Activated CD4-positive, alpha-beta memory T cell treated with anti-CD3 and anti-CD28 coated beads, Interleukin-2, amount 10 ng/mL, durations not matched to agents 7 days and 5 days (primary cell): ENCODE measurements at places on chromosomes 13 and 19. TPM values are rescaled to one million over a fixed set of nuclear protein-coding genes. Genes with fewer than 3 reads are reported as not detected.

DNA sequence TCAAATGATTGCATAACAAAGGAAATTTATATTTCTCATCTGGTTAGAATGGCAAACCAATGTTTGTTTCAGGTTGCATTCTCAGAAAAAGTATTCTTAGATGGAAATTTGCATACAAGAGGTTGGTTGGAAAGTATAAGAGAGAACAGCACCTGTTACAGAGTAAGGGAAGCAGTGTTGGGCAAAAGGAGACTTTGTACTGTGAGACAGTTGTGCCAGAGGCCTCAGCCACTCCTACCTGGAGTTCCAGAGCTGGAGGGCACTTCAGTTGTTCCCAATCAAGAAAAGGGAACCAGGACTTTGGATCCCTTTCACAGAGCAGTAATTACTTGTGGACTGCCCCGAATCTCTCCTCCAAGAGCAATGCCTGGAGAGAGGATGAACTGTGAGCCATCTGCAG is 81.8 kb downstream of the SPRY2 start:
- no peaks in the 10 kb centered on the region for H3K4me1 ChIP-seq
- no peak for DNase-seq
- H3K27ac ChIP-seq = no peak overlapping the region
- no peak overlapping the region for H3K4me3 ChIP-seq

DNA sequence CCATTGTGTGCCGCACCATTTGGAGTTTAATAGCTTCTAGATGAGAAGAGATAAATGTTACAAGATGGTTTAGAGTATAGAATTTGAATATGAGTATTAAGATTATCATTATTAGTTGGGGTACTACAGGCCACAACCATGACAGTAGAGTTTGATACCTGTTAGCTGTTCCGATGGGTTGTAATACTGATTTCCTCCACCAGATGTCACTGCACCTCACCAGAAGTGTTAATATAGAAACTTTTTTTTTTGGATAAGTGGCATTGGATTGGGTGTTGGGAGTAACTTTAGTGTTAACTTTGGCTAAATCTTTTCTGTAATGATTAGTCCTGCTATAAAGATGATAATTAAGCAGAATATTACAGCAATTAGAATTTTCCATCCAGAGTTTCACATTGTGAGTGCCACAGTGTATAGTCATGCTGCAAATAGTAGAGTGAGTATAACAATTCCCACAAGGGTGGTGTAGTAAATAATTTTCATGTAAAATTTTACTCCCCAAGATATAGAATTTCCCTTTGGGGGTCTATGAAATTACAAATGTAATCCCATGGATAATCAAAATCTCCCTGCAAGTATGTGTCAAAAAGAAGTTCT is 56.3 kb downstream of the PSG3 start:
- no peak overlapping the region for H3K27ac ChIP-seq
- H3K27me3 ChIP-seq = no peaks in the 10 kb centered on the region
- no peaks in the 10 kb centered on the region for H3K36me3 ChIP-seq
- no peak overlapping the region for H3K4me3 ChIP-seq

Gene PSG6
- not detected for total RNA-seq

DNA sequence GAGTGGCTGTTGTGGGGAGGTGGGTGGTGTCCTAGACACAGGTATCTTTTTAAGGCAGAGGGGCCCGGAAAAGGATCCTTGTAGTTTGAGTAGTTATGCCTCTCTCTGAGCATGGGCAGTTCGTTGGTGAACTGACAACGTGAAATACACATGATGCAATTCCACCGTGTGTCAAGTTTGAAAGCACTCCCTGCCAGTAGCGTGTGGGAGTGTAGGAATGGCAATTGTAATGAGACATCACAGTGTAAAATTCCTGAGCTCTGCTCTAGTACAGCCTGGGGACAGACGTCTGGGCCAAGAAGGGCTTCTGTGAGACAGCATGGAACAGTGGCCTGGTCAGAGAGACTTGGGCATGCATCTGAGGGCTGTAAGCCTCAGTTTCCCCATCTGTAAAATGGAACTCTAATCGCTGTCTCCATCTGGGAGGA is 10.4 kb upstream of the ASF1B start:
- no peak for DNase-seq
- no peak overlapping the region for H3K4me3 ChIP-seq
- H3K36me3 ChIP-seq = no peaks in the 10 kb centered on the region
- H3K27ac ChIP-seq = peak overlapping the region; percentile 26

Gene TPP2
- total RNA-seq = 86.2 TPM

GRCh38 chr19:29409076-29409862 is 116.5 kb upstream of the VSTM2B start:
- no peak overlapping the region for H3K27ac ChIP-seq
- no peaks in the 10 kb centered on the region for H3K36me3 ChIP-seq
- no peaks in the 10 kb centered on the region for H3K4me1 ChIP-seq

- no peak overlapping the region for H3K4me3 ChIP-seq
- H3K27me3 ChIP-seq = peaks cover 6% of the 10 kb centered on the region
- no peak overlapping the region for H3K27ac ChIP-seq
- H3K4me1 ChIP-seq = no peaks in the 10 kb centered on the region
- DNase-seq = no peak
These were observed 30.1 kb downstream of the SCEL start for GRCh38 chr13:77565635-77566034.

Gene CLIP3
- 2.2 TPM for total RNA-seq

DNA sequence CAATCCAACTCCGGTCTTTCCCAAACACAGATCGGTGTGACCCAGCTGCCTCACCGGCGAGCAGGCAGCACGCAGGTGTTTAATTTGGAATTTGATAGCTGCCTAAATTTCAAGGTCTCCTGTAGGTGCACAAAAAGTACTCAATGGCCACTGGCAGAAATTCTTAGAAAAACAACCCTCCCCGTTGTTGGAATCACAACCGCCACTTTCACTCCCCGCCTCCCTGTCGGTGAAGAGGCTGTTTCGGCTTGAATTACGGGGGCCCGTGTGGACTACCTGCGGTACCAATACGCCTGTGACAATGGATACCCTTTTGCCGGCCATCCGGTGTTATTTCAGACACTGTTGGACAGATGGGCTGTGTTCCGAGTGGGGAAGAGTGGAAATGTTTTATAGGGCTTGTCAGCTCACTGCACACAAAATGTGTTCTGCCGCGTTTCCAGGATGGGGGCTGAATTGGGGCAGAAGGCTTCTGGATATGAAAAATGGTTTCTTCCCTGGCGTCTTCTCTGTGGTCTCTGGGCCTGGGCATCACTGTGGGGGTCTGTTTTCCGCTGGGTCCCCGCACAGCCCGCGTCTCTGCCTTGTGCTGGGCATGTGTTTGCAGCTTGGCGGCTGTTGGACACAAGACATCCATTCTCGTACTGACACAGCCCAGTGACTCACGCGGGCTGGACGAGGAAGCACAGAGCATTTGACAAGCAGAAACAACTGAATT is 45.4 kb downstream of the ZIC5 start:
- H3K4me3 ChIP-seq = no peak overlapping the region
- no peaks in the 10 kb centered on the region for H3K4me1 ChIP-seq
- H3K27ac ChIP-seq = no peak overlapping the region
- no peak for DNase-seq
- no peaks in the 10 kb centered on the region for H3K36me3 ChIP-seq

Gene ZNF416
- total RNA-seq = 5.4 TPM

Gene HSD17B14
- total RNA-seq = 0.63 TPM

DNA sequence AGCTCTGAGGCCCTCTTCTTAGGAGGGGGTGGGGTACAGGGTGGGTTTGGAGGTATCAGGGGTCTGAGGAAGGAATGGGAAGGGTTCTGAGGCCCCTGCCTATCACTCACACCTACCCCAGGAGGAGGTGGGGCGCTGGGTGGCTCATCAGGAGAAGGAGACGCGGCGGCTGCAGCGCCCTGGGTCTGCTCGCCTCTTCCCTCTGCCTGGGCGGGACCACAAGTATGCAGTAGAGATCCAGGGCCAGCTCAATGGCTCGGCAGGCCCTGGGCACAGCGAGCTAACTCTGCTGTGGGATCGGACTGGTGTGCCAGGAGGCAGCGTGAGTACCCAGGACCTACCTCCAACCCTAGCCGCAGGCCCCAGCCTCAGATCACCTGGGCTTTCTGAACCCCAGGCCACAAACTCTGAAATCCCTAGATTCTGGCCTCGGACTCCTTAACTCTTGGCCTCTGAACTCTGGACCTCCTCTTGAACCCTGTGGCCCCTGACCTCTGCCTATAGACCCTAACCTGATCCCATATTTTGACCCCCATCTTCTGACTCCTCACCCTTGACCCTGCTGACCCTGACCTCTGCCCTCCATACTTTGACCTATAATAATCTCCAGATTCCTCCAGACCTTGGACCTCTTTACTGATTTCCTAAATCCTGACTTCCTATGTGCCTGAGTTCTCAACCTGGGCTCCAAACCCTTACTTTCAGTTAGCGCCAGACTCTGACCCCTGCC is 24.1 kb downstream of the MEGF8 start:
- no peaks in the 10 kb centered on the region for H3K36me3 ChIP-seq
- H3K4me3 ChIP-seq = no peak overlapping the region
- H3K4me1 ChIP-seq = no peaks in the 10 kb centered on the region
- no peak overlapping the region for H3K27ac ChIP-seq

DNA sequence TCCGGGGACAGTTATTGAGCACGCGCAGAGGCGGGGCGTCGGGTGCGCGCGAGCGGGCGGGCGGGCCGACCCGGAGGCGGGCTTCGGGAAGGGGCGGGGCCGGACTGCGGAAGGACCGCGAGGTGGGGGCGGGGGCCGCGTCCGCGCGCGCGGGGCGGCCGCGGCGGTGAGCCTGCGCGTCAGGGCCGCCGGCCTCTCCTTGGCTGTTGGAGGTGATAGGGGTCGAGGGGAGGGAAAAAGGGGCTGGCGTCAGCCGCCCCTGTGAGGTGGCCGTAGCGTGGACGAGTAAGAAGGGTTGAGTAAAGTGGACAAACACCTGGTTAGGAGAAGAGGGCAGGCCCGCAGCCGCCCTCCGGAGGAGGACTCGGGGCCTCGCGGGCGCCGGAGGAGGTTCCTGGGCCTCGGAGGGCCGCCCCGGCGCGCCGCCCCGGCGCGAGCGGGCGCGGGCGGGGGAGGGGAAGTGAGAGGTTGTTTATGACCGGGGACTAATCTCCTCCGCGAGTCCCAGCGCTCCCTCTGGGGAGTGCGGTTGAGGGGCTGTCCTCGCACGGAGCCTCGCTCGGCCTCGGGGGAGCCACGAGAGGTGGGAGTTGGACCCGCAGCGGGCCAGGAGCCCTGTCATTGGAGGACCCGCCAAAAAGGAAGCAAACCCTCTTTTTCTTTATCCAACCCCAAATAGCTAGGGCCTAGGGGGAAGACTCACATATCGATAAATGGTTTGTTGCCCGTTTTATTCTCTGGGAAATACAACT is 547 bp upstream of the INTS6 start:
- DNase-seq = peak; percentile 84
- H3K4me1 ChIP-seq = peaks cover 32% of the 10 kb centered on the region
- H3K4me3 ChIP-seq = peak overlapping the region; percentile 88
- H3K36me3 ChIP-seq = peaks cover 59% of the 10 kb centered on the region
- no peaks in the 10 kb centered on the region for H3K27me3 ChIP-seq
- H3K27ac ChIP-seq = peak overlapping the region; percentile 94

- H3K27me3 ChIP-seq = no peaks in the 10 kb centered on the region
- peak overlapping the region; percentile 94 for H3K27ac ChIP-seq
- H3K4me3 ChIP-seq = peak overlapping the region; percentile 92
- peaks cover 84% of the 10 kb centered on the region for H3K4me1 ChIP-seq
- H3K36me3 ChIP-seq = peaks cover 56% of the 10 kb centered on the region
- DNase-seq = peak; percentile 74
These were observed 1.5 kb upstream of the FTL start for GRCh38 chr19:48963371-48964204.

GRCh38 chr19:17429641-17430113 is 9.8 kb downstream of the MVB12A start:
- H3K4me1 ChIP-seq = no peaks in the 10 kb centered on the region
- no peak overlapping the region for H3K4me3 ChIP-seq
- no peak overlapping the region for H3K27ac ChIP-seq
- DNase-seq = no peak
- no peaks in the 10 kb centered on the region for H3K27me3 ChIP-seq
- H3K36me3 ChIP-seq = no peaks in the 10 kb centered on the region

Gene CERS1
- total RNA-seq = not detected

Gene CAPN12
- total RNA-seq = 22.9 TPM

Gene CYP4F12
- total RNA-seq = not detected

- no peak for DNase-seq
- H3K36me3 ChIP-seq = peaks cover 69% of the 10 kb centered on the region
- no peak overlapping the region for H3K4me3 ChIP-seq
- no peaks in the 10 kb centered on the region for H3K27me3 ChIP-seq
- no peak overlapping the region for H3K27ac ChIP-seq
- peaks cover 46% of the 10 kb centered on the region for H3K4me1 ChIP-seq
These were observed 61.2 kb downstream of the KLF2 start for GRCh38 chr19:16385821-16386220.

Gene ZNF66
- 6.0 TPM for total RNA-seq

Gene NOTCH3
- not detected for total RNA-seq

DNA sequence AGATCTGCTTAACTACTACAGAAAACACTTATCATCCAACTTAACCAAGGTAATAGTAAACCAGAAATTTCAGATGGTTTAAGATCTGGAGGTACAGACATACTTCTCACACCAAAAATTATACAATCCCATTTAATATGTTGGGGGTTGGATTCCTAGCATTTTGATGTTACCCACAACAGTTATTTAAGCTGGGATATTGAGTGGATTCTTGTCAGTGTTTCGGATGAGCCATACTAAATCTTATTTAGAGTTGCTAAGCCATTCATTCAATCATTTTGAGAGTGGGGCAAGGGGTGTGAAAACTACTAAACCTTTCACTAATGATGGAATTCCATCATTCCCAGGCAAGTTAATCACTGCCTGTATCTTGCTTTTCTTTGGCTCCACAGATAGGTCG is 40.6 kb downstream of the KATNAL1 start:
- H3K27ac ChIP-seq = no peak overlapping the region
- H3K4me1 ChIP-seq = no peaks in the 10 kb centered on the region
- no peak overlapping the region for H3K4me3 ChIP-seq

Gene IGFL2
- total RNA-seq = not detected

Gene HIF3A
- total RNA-seq = not detected

DNA sequence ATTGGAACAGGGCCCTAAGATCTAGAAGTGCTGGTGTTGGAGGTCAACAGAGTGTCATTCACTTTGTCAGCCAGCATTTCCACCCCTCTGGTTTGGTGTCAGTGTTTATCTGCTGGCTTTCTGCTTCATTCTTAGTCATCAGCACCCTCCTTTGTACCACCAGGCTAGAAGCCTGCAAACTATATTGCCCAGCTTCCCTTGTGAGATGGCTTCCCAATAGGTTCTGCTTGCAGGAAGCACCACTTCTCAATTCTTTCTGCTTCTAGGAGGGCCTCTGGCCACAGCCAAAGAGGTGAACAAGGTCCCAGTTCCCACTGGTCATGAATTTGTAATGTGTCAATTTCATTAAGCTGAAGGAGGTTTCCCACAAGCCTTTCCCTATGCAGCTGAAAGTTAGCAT is 36.4 kb upstream of the CALM3 start:
- H3K4me1 ChIP-seq = peaks cover 4% of the 10 kb centered on the region
- no peak overlapping the region for H3K27ac ChIP-seq
- no peak overlapping the region for H3K4me3 ChIP-seq
- no peaks in the 10 kb centered on the region for H3K36me3 ChIP-seq
- no peaks in the 10 kb centered on the region for H3K27me3 ChIP-seq

Gene FAM124A
- total RNA-seq = 0.10 TPM

- H3K4me1 ChIP-seq = no peaks in the 10 kb centered on the region
- no peaks in the 10 kb centered on the region for H3K36me3 ChIP-seq
- H3K27me3 ChIP-seq = no peaks in the 10 kb centered on the region
These were observed 369.0 kb downstream of the UQCRFS1 start for GRCh38 chr19:28843761-28844492.

Gene CRX
- total RNA-seq = not detected
